ENCODE measurements at places on chromosomes 4 and X.

DNA sequence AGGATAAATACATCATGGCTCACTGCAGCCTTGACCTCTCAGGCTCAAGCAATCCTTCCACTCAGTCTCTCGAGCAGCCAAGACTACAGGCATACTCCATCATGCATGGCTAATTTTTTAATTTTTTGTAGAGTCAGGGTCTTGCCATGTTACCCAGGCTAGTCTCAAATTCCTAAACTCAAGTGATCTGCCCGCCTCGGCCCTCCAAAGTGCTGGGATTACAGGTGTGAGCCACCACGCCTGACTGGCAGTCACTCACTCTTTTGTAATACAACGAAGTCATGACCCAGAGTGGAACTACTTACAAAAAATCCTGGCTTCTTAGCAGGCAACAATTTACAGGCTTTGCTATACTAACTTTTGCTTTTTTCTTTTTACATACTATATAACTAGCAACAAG lies 100.7 kb upstream of the MAP3K15 start:
- DNase-seq, result no peak

DNA sequence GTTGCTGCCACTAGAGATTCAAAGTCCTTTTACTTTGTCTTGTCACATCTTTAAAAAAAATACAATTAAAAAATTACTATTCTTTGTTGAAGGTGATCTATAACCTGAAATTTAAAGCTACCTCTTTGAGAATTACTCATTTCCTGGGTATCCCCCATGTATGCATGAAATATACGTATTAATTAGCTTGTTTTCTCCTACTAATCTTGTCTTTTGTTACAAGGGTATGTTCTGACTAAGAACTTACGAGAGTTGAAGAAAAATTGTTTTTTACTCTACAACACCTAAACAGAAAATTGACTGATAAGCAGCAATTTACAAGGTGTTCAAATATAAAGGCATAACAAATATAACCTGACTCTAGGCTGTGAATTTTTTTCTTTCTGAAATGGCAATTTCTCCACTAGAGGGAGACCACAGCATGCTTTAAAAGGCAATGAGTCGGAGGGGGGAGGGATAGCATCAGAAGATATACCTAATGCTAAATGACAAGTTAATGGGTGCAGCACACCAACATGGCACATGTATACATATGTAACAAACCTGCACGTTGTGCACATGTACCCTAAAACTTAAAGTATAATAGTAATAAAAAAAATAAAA lies 249.6 kb downstream of the OPHN1 start:
- DNase-seq, result no peak

DNA sequence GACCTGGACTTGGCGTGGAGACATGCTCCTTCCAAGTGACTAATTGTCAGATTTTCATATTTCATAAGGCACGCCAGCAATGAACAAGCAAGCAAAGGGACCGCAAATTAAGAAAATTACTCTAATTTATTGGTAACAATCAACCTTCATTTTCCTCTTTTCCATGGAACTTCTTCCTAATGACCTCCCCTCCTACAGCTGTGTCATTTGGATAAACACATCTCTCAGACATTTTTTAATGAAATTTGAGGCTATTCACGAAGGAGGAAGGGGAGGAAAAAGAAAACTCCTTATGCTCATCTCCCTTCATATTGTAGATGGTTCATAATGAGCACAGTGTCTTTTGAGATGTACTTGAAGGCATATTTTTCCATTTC lies 38.6 kb upstream of the TLR3 start:
- DNase-seq, result no peak

DNA sequence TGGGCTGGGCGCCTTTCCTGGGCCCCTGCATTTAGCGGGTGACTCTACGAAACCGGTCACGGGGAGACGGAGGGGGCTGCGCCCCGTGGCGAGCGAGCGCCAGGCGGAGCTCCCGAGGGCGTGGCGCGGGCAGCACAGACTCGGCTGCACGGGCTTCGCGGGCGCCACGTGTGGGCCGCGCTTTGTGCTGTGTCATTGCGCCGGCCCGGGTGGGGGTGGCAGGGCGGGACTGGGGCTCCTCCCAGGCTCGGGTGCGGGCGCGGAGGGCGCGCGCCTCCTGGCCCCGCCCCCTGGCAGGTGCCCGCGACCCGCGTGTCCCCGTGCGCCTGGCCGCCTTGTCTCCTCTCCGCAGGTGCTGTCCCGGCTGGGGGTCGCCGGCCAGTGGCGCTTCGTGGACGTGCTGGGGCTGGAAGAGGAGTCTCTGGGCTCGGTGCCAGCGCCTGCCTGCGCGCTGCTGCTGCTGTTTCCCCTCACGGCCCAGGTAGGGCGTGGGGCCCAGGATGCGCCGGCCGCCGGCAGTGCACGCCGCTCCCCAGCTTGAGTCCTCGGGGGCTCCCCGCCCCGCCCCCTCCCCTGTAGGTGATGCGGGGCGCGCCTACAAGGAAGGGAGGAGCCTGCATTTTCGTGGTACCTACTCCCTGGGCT lies 651 bp downstream of the UCHL1 start:
- DNase-seq, result no peak

- no peak for DNase-seq
Observed at GRCh38 chr4:152359208-152360044, 176.5 kb downstream of the FBXW7 start.

GRCh38 chr4:141870152-141870551 lies 233.8 kb downstream of the IL15 start:
- no peak for DNase-seq

DNA sequence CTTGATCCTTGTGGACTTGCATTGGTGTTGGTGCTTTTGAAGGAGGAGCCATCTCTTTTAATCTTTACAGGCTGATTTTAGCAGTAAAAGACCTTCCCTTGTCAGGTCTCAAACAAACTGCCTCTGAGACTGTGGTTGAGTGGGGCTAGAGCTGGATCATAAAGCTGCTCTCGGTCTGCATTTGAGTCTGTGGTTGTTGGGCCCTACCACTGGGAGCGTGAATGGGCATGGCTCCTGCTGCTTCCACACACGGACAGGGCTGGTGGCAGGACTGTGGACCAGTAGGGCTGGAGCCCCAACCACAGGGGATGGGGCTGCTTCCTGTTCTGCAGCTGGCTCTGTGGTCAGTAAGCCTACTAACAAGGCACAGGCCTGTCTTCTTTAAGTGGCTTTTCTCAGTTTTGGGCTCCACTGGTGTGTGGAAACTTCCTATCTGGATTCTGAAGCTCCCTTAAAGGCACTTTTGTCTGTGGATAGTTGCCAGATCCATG lies 130.6 kb downstream of the RBM46 start:
- no peak for DNase-seq

DNA sequence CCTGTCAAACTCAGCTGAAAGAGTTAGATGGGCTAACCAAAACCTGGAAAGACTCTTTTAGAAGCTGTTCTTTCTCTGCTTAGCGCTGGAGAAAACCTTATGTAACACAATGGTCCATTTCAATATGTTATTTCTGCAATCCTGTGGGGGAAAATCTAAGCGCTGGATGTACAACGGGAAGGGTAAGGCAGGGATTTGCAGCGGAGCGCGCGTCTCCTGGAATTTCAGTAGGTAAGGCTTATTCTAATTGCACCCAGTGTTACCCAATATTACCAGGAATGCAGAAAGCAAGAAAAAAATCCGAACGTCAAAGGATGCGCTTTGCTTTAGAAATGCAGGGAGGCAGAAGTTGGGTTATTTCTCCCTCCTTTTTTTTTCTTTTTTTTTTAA lies 2.0 kb downstream of the HS3ST1 start:
- DNase-seq, result no peak

DNA sequence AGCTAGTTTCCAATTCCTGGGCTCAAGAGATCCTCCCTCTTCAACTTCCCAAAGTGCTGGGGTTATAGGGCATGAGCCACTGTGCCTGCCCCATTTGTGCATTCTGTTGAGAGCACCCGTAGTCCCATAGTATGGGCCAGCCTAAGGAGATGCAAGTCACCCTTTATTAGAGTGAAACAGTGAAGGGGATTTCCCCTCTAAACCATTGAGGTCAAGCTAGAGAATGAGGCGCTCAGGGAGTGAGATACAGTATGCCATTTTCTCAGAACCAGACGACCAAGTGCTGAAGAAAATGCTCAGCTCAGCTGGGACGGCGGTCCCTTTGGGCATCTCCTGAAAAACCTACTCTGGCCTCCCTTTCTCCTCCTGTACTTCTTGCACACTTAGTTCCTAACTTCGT lies 18.7 kb downstream of the RNF4 start:
- DNase-seq, result no peak

DNA sequence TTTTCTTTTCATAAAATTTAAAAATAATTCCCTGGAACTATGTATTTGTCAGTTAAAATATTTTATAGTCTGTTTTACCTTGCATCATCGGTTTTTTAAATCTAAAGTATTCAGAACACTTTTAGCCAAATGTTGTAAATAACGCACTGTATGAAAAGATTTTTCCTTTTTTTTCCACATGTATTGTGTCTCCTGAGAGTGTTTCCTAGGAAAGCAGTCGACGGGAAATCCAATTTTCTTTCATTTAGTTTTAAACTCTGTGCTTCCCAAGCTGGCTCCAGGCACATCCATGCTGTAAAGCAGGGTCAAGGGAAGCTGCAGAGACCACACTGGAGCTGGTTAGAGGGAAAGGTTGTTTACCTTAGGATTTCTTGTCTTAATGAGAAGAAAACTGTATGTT lies 1724.3 kb upstream of the TENM3 start:
- DNase-seq, result no peak

GRCh38 chr4:114378305-114378903 lies 220.2 kb upstream of the UGT8 start:
- no peak for DNase-seq

DNA sequence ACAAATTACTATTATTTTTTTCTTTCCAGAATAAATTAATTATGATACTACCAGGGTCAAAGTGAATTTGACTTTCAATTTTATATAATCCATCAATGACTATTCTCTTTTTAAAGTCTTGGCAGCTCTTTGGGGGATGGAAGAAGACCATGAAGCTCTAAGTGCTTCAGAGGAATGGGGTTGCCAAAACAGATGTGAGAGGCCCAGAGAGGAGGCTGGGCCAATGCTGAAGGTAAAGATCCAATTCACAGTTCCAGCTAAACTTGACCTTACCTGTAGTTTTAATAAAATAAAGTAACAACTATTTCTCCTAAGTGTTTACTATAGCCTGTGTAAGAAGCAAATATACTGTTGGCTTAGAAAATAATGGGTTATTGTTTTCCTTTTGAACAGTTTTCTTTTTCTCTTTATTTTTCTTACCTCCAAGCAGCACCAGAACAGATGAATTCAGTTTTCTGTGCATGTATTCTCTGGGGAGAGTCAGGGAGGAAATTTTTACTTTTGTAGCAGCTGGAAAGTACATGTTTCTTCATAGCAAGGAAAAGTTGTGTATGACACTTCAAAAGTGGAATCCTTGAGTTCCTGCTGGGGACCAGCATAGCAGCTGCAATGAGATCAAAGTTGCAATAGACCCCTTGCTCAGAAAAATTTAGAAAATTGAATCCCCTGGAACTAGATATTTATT lies 104.9 kb downstream of the CEP44 start:
- no peak for DNase-seq

DNA sequence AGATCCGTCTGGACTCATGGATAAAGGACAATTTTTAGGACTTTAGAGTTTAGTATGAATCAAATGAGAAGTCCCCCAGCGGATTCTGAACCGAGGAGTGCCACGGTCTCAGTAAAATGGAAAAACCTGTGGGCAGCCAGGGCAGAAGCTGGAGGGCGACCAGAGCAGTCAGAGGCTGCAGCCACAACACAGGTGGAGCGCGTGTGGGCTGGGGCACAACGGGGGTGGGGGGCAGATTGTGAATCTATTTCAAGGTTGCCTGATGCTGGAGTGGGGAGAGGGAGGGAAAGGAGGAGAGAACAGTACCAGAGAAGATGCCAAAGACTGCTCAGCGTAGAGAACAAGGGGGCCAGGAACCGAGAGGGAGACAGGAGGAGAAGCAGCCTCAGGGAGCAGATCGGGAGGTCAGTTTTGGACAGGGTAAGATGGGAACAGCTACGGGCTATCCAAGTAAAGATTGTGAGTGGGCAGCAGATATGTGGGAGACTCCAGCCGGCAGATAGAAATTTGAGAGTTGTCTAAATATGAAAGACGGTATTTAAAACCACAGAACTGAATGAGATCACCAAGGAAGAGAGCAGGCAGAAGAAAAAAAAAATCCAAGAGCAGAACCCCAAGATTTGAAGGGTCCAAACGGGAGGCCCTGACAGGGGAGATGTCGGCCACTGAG lies 9.5 kb downstream of the FAT1 start:
- no peak for DNase-seq

DNA sequence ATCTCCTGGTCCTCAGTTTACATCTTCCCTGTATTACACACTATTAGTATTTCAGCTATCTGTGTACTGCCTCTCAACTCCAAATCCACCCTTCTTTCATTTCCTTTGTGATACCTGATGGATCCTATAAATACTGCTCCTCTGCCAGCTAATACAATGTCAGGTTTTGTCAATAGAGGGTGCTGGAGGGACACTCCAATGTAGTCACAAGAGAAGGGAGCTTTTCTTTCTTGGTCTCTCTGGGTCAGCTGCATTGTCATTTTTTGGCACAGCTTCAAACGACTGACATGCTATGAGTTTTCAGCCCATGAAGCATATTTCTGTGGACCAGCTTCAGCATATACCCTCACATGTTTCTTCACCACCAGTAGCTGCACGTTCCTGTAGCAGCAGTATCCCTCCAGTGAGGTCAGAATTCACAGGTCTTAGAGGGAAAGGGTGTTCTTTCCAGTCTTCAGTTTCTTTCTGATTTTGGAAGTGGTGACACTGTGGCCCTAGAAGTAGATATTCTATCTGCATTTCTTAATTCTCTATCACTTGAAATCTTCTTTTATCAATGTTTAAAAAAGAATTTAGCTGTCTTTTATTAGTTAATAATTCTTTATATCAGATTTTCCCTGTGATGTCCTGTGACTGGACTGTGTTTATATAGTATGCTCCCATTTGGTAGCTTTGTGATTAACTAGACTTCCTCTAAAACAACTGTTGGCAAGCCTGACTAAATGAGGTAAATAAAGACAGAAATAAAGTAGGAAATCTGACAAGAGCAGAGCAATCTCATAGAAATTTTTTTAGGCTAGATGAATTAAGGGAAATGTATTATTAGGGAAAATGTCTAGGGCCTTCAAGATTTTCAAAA lies 60.6 kb downstream of the GABRA2 start:
- no peak for DNase-seq

DNA sequence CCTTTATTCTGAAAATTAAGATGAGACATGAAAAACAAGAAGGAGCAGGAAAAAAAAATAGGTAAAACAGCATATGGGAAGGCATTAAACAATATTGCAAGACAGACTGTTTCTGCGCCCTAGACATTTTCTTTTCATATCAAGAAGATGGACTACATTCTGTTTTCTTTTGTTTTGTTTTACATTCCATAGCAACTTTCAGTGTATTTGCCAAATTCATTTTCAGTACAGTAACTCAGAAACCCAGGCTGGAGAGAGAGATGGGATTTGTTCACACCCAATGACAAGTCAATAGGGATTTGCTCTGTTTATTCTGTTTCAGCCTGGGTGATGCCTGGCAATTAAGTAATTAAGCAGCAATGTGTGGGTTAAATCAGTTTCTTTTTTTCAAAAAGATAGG lies 892.8 kb upstream of the DIAPH2 start:
- no peak for DNase-seq

- DNase-seq, result no peak
Observed at GRCh38 chrX:143674926-143675325, 39.0 kb upstream of the SLITRK4 start.

GRCh38 chr4:74479009-74479408 lies 34.1 kb downstream of the AREG start:
- no peak for DNase-seq
